A549 treated with ZK216348 at 1 μM for 4 hours (cell line): ENCODE measurements at places on chromosomes 13 and 19. TPM values are rescaled to one million over a fixed set of nuclear protein-coding genes. Genes with fewer than 3 reads are reported as not detected.

NDUFA11 gene
- total RNA-seq: 164 to 293 TPM (median 272 TPM) in 5 replicates

ASF1B gene
- total RNA-seq: 24.7 to 33.8 TPM (median 33.5 TPM) in 5 replicates

TEX29 gene
- total RNA-seq: 0.39 TPM in 1 of 5 replicates, not detected in the others

ZNF888 gene
- total RNA-seq: not detected in 5 replicates

LRRC8E gene
- total RNA-seq: 4.3 to 6.2 TPM (median 5.6 TPM) in 5 replicates

LGALS14 gene
- total RNA-seq: not detected in 5 replicates

IL17D gene
- 1.1 to 1.5 TPM (median 1.2 TPM) in 5 replicates for total RNA-seq

WDR87 gene
- total RNA-seq: not detected in 5 replicates

LILRB2 gene
- 0.05 to 0.14 TPM (median 0.05 TPM) in 3 of 5 replicates, not detected in the others for total RNA-seq

GARIN5A gene
- 1.7 to 3.0 TPM (median 2.1 TPM) in 5 replicates for total RNA-seq

KLK1 gene
- 0.15 TPM in 1 of 5 replicates, not detected in the others for total RNA-seq

IZUMO2 gene
- total RNA-seq: not detected in 5 replicates

KIR3DL1 gene
- not detected in 5 replicates for total RNA-seq

CLDND2 gene
- 6.6 to 12.6 TPM (median 10.5 TPM) in 5 replicates for total RNA-seq

MUC16 gene
- total RNA-seq: under 0.01 to 0.09 TPM (median 0.06 TPM) in 4 of 5 replicates, not detected in the other

OPA3 gene
- total RNA-seq: 11.4 to 19.8 TPM (median 17.0 TPM) in 5 replicates

CYTH2 gene
- total RNA-seq: 47.4 to 71.5 TPM (median 62.5 TPM) in 5 replicates

C5AR2 gene
- total RNA-seq: 3.1 to 10.0 TPM (median 7.5 TPM) in 5 replicates

ZNF667 gene
- total RNA-seq: not detected in 5 replicates

MAST1 gene
- 0.98 to 2.5 TPM (median 2.5 TPM) in 5 replicates for total RNA-seq

TICAM1 gene
- 5.2 to 10.9 TPM (median 8.9 TPM) in 5 replicates for total RNA-seq
